ENCODE measurements at places on chromosomes 6 and 20.
A peak's percentile ranks its signal among the peaks of the same experiment; 100 is the strongest.

- peak; percentile 26 for DNase-seq
Observed at GRCh38 chr6:134317471-134318131, at the start of gene SGK1. SGK1 (minus strand) TSS chr6:134318112; CDS start chr6:134317460, 652 bp downstream.

- DNase-seq = no peak
Observed at GRCh38 chr20:8718279-8718678, 350.6 kb upstream of the PLCB4 start.

DNA sequence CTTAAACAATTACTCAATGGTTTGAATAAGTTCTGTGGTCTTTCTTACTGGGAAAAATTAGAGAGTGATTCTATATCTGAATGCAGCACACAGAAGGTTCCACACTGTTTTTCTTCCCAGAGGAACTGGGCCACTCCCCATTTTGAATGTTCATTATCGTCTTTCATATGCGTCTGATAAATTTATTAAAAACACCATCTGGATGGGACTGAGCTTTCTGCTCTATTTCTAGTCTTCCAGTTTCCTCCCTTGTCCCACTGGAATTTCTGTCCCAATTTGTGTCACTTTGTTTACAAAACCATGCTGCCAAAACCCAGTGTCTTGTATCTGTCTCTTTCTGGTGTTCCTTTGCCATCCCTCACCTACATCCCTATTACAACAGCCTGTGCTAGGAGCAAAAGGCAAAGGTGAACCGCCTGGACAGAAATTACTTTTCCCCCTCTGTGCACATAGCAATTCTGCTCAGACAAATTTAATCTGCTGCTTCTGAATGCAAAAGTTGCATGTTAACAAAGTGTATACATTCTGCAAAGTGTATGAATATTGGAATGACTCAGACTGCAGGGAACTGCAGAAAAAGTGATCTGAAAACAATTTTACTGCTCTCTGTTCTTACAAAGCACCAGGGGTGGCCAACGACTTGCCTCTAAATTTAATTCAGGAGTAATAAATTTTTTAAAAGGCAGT is 333.6 kb downstream of the BTBD9 start:
- DNase-seq = no peak

DNA sequence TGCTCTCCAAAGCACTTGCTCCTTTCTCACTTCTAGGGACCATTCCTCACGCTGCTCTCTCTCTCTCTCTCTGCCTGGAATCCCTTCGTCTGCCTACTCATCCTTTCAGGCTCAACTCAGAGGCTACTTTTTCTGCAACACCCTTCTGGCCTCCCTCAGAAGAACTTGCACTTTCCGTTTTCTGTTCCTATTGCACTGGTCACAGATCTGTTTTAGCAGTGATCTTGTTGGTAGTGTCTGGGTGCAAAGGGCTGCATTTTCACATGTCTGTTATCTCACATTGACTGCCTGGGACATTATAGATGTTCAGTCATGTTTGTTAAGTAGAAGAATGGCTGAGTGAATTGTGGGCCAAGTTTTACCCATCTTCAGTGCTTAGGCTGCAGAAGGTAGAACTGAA is 63.5 kb downstream of the RIN2 start:
- DNase-seq = no peak

DNA sequence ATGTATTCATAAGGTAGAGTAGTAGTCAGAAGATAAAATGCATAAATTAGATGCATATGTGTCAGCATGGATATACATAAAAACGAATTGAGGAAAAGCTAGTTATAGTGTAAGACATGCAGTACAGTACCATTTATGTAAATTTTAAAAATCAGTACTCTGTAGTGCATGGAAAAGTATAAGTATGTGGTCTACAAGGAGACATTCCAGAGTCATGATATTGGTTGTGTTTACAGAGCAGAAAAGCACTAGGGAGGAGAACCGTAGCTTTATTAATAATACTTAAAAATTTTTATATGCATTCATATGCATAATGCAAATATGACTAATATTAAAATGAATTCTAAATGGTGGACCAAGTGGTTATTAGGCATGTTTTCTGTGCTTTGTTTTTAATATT is 220.0 kb downstream of the ZFAND3 start:
- DNase-seq = no peak

GRCh38 chr6:137519629-137520176 is 25.5 kb upstream of the OLIG3 start:
- DNase-seq = no peak

GRCh38 chr20:49981218-49982071 is 1.3 kb upstream of the SNAI1 start:
- DNase-seq = no peak

Measured in NCI-H1930 (cell line).